Activated naive CD8-positive, alpha-beta T cell treated with anti-CD3 and anti-CD28 coated beads for 36 hours (primary cell): ENCODE measurements at places on chromosomes 7 and 10. TPM values are rescaled to one million over a fixed set of nuclear protein-coding genes. Genes with fewer than 3 reads are reported as not detected.

- no peaks in the 10 kb centered on the region for H3K36me3 ChIP-seq
- no peak overlapping the region for H3K27ac ChIP-seq
- peaks cover 12% of the 10 kb centered on the region for H3K27me3 ChIP-seq
- DNase-seq, result no peak
Measured at GRCh38 chr7:154743206-154743605, 259.7 kb downstream of the PAXIP1 start.

- DNase-seq, result no peak
- no peaks in the 10 kb centered on the region for H3K27me3 ChIP-seq
- no peaks in the 10 kb centered on the region for H3K36me3 ChIP-seq
- H3K4me3 ChIP-seq, result no peak overlapping the region
Measured at GRCh38 chr10:114340816-114341215, 63.5 kb downstream of the AFAP1L2 start.

DNA sequence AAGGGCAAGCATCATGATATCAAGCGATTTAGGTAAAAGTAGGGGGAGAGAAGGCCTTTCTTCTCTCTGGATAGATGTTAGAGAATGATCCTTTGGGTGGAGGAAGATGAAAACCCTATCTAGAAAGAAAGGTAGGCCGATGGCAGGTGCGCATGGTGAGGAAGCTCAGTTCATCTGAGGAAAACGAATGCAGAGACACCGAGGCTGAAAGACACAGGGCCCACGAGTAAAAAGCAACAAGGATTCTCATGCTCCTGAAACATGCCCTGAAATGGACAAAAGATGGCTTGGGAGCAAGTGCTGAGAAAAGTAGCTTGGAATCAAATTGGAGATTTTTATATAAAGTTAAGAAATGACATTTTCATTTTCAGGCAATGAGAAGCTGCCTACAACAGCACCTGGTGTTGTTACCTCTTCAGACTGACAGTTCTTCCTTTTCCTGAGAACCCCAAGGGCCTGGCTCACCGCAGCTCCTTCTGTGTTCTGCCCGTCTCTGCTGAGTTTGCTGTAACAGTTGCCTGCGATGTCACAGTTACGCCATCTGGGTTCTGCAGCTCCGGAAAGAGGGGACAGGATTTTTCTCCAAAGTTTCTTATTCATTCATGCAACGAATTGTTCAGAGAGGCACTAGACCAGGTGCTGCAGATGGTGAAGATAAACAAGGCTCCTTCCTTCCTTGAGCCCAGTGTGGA, 402.0 kb upstream of the KLF6 start:
- H3K27me3 ChIP-seq, result no peaks in the 10 kb centered on the region
- no peak overlapping the region for H3K27ac ChIP-seq
- peaks cover 11% of the 10 kb centered on the region for H3K4me1 ChIP-seq
- no peak overlapping the region for H3K4me3 ChIP-seq
- no peaks in the 10 kb centered on the region for H3K36me3 ChIP-seq
- DNase-seq, result no peak

GRCh38 chr10:60114765-60115586, 208.6 kb upstream of the CCDC6 start:
- H3K4me1 ChIP-seq, result no peaks in the 10 kb centered on the region
- no peak for DNase-seq
- no peak overlapping the region for H3K4me3 ChIP-seq
- H3K27me3 ChIP-seq, result peaks cover 7% of the 10 kb centered on the region
- no peaks in the 10 kb centered on the region for H3K36me3 ChIP-seq

GRCh38 chr7:42720991-42721796, 190.7 kb downstream of the C7orf25 start:
- no peak for DNase-seq
- H3K27ac ChIP-seq, result no peak overlapping the region
- no peak overlapping the region for H3K4me3 ChIP-seq
- H3K4me1 ChIP-seq, result no peaks in the 10 kb centered on the region

DNA sequence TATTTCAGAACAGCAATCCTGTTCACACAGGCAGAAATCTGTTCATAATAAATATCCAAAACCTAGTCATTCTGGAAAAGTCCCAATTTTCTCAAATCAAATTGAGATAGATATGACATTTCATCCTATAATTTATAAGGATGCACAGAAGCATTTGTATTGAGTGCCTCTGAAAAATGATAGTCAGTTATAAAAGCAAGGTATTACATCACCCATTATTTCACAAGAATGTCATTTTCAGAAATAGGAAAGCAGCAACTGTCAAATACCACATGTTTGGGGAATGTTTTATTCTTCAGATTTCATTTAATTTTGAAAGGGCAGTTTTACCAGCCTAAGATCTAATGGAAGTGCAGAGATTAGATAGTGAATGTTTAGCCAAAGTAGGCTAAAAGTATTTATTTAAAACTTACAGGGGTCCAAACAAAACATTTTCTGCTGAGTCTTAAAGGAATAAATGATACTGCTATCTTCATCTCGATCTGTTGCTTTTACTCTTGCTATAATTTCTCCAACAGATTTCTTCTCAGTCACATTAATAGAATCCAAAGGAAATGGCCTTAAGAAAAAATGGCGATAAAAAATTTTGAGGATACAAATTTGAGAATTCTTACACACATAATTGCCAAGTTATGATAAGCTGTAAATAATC, 185.8 kb downstream of the HGF start:
- no peaks in the 10 kb centered on the region for H3K27me3 ChIP-seq
- H3K27ac ChIP-seq, result no peak overlapping the region
- no peaks in the 10 kb centered on the region for H3K4me1 ChIP-seq
- H3K4me3 ChIP-seq, result no peak overlapping the region
- DNase-seq, result no peak
- H3K36me3 ChIP-seq, result no peaks in the 10 kb centered on the region

DNA sequence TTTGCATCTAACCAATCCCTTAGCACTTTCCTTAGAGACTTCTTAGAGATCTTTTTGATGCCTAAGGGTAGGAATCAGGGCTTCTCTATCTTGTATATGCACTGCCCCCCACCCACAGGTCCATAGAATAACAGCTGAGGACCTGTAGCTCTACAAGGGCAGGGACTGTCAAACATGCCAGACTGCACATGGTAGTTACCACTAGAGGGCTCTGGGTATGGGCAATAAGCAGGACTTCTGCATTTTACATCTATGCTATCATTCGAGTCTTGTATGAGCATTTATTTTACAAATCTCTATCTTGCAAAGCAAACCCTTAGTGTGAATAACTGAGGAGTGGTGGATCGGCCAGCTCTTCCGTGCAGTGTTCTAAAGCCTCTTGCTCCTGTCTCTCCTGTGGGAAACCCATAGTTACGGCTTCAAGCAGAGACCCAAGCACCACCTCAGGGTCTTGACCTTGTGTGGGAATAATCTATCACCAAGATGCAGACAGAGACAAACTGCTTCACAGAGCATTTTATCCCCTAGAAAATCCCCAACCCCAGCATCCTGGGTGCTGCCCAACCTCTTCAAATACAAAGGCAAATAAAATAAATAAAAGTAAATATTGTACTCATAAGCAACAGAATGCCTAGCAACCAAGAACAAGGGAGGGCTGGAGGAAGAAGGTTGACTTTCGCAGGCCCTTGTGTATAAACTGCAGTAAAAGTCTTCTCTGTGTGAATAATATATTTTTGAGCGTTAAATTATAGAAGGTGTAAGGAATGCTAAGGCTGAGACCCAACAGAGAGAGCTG, 219.3 kb downstream of the WDR11 start:
- H3K27me3 ChIP-seq, result peaks cover 3% of the 10 kb centered on the region
- peaks cover 2% of the 10 kb centered on the region for H3K36me3 ChIP-seq
- H3K4me1 ChIP-seq, result no peaks in the 10 kb centered on the region
- no peak overlapping the region for H3K4me3 ChIP-seq
- H3K27ac ChIP-seq, result no peak overlapping the region

GRCh38 chr7:35556515-35557471, 138.1 kb downstream of the HERPUD2 start:
- H3K27me3 ChIP-seq, result no peaks in the 10 kb centered on the region
- no peak for DNase-seq
- no peak overlapping the region for H3K4me3 ChIP-seq

GRCh38 chr7:17931069-17931468, 9.2 kb downstream of the SNX13 start:
- H3K4me1 ChIP-seq, result peaks cover 74% of the 10 kb centered on the region
- no peak for DNase-seq
- no peaks in the 10 kb centered on the region for H3K27me3 ChIP-seq
- H3K4me3 ChIP-seq, result no peak overlapping the region
- H3K27ac ChIP-seq, result peak overlapping the region; percentile 5
- H3K36me3 ChIP-seq, result peaks cover 9% of the 10 kb centered on the region

DNA sequence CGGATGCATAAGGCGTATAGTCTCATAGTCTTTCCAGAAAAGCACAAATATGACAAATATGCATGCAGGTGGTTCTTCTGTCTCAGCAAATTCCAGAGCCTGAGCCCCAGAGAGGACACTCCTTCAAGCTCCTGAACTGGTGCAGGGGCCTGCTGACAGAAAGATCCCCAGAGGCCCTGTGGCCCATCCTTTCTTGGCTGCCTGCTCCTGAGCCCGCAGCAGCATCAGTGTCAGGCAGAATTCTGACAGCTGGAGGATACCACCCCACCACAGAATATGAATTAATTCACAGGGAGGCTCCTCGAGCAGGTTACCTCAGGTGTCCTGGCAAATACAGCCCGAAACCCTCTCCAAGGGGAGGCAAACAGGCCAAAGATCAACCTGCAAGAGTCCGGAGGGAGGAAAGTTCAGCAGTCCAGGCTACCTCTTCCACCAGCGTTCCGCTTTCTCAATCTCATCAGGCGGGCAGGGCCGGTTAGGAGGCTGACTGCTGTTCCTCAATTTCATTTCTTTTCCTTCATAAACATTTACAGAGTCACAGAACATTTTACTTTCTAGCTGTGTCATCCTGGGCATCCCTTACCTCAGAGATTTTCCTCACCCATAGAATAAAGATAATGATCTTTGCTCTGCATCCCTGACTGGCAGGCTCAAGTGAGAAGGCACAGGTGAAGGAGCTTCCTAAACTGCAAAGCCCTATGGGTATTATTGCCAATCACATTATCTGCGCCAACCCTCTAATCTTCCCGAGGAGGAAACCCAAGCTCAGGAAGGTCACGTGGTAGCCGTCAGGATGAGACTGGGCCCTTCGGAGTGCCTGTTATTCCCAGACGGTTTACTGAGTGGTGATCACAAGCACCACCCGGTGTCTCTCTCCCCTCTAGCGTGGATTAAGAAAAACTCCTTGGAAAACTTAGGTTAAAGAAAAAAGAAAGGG, 1.4 kb downstream of the DNAJB12 start:
- H3K27me3 ChIP-seq, result no peaks in the 10 kb centered on the region
- peaks cover 14% of the 10 kb centered on the region for H3K36me3 ChIP-seq
- H3K4me3 ChIP-seq, result peak overlapping the region; percentile 98
- peak overlapping the region; percentile 99 for H3K27ac ChIP-seq
- DNase-seq, result no peak

DNA sequence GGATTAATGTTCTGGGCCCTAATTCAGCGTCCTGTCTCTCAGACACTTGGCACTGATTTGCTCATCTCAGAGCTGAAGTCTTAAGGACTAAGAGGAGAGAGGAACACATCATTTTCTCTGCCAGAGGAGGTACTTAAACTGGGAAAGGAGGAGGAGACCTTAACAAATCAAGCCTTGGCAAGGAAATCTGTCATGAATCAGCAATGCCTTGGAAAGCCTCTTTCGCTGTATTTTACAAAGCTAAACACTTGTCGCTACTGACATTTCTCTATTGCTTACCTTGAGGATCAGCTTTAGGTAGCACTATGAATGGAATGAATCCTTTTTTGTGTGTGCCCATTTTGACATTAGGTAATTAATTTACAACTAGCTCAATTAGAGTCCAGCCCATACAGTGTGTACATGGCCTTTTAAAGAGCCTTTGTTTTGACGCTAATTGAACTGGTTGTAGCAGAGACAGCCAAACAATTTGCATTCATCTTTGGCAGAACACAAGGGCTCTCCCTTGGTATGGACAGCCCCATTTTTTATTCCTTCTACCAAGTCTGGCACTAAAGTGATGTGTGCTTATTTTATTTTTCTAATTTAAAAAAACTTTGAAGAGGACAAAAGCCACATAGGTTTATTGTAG, 37.4 kb downstream of the AUTS2 start:
- H3K4me1 ChIP-seq, result no peaks in the 10 kb centered on the region
- H3K4me3 ChIP-seq, result no peak overlapping the region
- no peaks in the 10 kb centered on the region for H3K36me3 ChIP-seq
- no peak overlapping the region for H3K27ac ChIP-seq
- no peak for DNase-seq

GRCh38 chr7:98054585-98054984, 52.1 kb upstream of the LMTK2 start:
- no peaks in the 10 kb centered on the region for H3K36me3 ChIP-seq
- H3K27me3 ChIP-seq, result peaks cover 10% of the 10 kb centered on the region
- H3K4me3 ChIP-seq, result no peak overlapping the region
- H3K4me1 ChIP-seq, result peaks cover 7% of the 10 kb centered on the region
- no peak for DNase-seq

DNA sequence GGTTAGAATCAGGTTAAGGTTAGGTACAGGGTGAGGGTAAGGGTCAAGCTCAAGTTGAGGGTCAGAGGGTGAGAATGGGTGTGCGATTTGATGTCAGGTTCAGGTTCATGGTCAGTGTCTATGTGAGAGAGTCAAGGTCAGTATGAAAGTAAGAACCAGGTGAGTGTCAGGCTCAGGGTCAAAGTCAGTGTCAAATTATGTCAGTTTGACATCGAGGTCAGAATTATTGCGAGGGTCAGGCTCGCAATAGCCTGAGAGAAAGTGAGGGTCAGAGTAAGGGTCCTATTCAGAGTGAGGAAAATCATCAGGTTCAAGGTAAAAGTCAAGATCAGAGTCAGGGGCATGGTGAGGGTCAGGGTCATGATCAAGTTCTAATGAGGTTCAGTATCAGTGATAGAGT, 13.0 kb downstream of the MRPS24 start:
- no peaks in the 10 kb centered on the region for H3K36me3 ChIP-seq
- no peak overlapping the region for H3K4me3 ChIP-seq
- no peak overlapping the region for H3K27ac ChIP-seq
- no peaks in the 10 kb centered on the region for H3K27me3 ChIP-seq
- no peaks in the 10 kb centered on the region for H3K4me1 ChIP-seq
- no peak for DNase-seq

DNA sequence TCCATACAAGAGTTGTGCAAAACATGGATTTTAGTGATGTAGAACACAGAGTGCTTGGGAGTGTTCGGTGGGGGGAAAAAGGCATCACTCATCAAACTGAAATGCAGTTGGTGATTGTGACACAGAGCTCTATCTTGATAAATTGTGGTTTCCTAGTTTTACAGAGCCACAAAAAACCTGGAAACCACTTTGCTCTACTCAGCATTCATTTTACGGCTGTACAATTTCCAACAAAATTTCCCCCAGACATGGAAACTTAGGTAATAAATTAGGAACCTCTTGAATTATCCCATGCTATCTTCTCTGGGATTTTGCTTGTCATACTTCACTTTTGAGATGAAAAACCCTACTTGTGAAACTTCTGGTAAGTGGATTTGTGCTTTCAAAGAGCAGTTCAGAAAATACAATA, 614.9 kb upstream of the FZD8 start:
- no peaks in the 10 kb centered on the region for H3K36me3 ChIP-seq
- H3K4me1 ChIP-seq, result no peaks in the 10 kb centered on the region
- H3K27me3 ChIP-seq, result no peaks in the 10 kb centered on the region
- H3K4me3 ChIP-seq, result no peak overlapping the region

Gene AGR2
- total RNA-seq, result not detected

Gene VPS41
- 52.5 TPM for total RNA-seq

Gene MBLAC1
- 3.2 TPM for total RNA-seq

Gene C10orf53
- not detected for total RNA-seq

Gene SFTPA2
- total RNA-seq, result not detected
